Mesothelial cell of epicardium (in vitro differentiated cells): ENCODE measurements at places on chromosomes 16 and 17. TPM values are rescaled to one million over a fixed set of nuclear protein-coding genes. Genes with fewer than 3 reads are reported as not detected.

CHD9NB gene
- 0.29 to 0.44 TPM (median 0.43 TPM) in 3 replicates for total RNA-seq

VAC14 gene
- 36.3 to 39.1 TPM (median 37.9 TPM) in 3 replicates for total RNA-seq

SLC9A5 gene
- 2.9 to 3.5 TPM (median 3.3 TPM) in 3 replicates for total RNA-seq

TBC1D26 gene
- 2.8 to 3.8 TPM (median 2.8 TPM) in 3 replicates for total RNA-seq

SLC47A2 gene
- total RNA-seq = not detected in 3 replicates

NTN3 gene
- total RNA-seq = 17.4 to 17.9 TPM (median 17.5 TPM) in 3 replicates

SGCA gene
- not detected in 3 replicates for total RNA-seq

KRTAP4-1 gene
- not detected in 3 replicates for total RNA-seq

PLEKHH3 gene
- 35.9 to 38.2 TPM (median 37.8 TPM) in 3 replicates for total RNA-seq

TSNAXIP1 gene
- total RNA-seq = 4.4 to 4.8 TPM (median 4.4 TPM) in 3 replicates

APOH gene
- not detected in 3 replicates for total RNA-seq

RRAD gene
- total RNA-seq = 2.7 to 3.7 TPM (median 2.9 TPM) in 3 replicates

EXOC3L1 gene
- total RNA-seq = 0.23 to 0.40 TPM in 2 of 3 replicates, not detected in the other

SALL1 gene
- total RNA-seq = 0.32 to 1.1 TPM (median 0.33 TPM) in 3 replicates

TADA2A gene
- total RNA-seq = 25.2 to 28.9 TPM (median 26.8 TPM) in 3 replicates

TMEM98 gene
- total RNA-seq = 205 to 216 TPM (median 206 TPM) in 3 replicates

STRADA gene
- total RNA-seq = 57.2 to 62.9 TPM (median 62.3 TPM) in 3 replicates

TAX1BP3 gene
- 133 to 136 TPM (median 135 TPM) in 3 replicates for total RNA-seq

GRAPL gene
- total RNA-seq = 1.5 to 2.7 TPM (median 2.1 TPM) in 3 replicates

CD300E gene
- total RNA-seq = not detected in 3 replicates

FOXO3B gene
- 20.4 to 21.3 TPM (median 20.9 TPM) in 3 replicates for total RNA-seq

TMIGD1 gene
- not detected in 3 replicates for total RNA-seq

CPPED1 gene
- total RNA-seq = 7.7 to 8.7 TPM (median 7.8 TPM) in 3 replicates

MSRB1 gene
- total RNA-seq = 13.1 to 14.1 TPM (median 13.4 TPM) in 3 replicates

TBC1D3 gene
- not detected in 3 replicates for total RNA-seq

PDE6G gene
- 0.59 to 1.4 TPM (median 1.00 TPM) in 3 replicates for total RNA-seq

KAT2A gene
- 86.2 to 87.5 TPM (median 86.4 TPM) in 3 replicates for total RNA-seq
